CD4-positive, alpha-beta memory T cell (primary cell): ENCODE measurements at places on chromosomes 5 and 9. TPM values are rescaled to one million over a fixed set of nuclear protein-coding genes. Genes with fewer than 3 reads are reported as not detected.

DNA sequence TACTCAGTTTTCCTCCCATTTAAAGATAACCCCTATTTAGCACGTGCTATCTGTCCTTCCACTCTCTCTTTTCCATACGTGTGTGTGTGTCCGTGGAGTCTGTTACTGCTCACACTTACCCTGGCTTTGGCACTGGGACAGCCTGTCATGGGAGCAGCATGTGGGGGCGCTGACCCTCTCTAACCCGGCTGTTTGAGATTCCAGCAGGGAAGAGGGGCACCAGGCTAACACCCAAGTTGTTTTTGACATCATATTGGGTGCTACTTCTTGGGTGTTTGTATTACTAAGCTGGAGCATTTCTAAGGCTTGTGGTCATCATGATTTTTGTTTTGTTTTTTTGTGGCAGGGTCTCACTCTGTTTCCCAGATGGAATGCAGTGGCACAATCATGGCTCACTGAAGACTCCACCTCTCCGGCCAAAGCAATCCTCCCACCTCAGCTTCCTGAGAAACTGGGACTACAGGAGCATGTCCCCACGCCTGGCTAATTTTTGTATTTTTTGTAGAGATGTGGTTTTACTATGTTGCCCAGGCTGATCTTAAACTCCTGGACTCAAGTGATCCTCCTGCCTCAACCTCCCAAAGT lies 56.9 kb upstream of the SIMC1 start:
- DNase-seq = no peak

- no peak for DNase-seq
Measured at GRCh38 chr5:113448252-113448651, 13.5 kb upstream of the TSSK1B start.

GRCh38 chr9:90909747-90910283 lies 108.2 kb downstream of the SYK start:
- DNase-seq = no peak

GRCh38 chr5:88555674-88556073 lies 287.0 kb upstream of the TMEM161B start:
- no peak for DNase-seq

The OBP2A gene
- total RNA-seq = not detected

The F2RL2 gene
- not detected for total RNA-seq

The BHMT2 gene
- total RNA-seq = not detected
